Thoracic aorta (tissue), 2 donors: ENCODE measurements at places on chromosomes 1 and 21. TPM values are rescaled to one million over a fixed set of nuclear protein-coding genes. Genes with fewer than 3 reads are reported as not detected.

DNA sequence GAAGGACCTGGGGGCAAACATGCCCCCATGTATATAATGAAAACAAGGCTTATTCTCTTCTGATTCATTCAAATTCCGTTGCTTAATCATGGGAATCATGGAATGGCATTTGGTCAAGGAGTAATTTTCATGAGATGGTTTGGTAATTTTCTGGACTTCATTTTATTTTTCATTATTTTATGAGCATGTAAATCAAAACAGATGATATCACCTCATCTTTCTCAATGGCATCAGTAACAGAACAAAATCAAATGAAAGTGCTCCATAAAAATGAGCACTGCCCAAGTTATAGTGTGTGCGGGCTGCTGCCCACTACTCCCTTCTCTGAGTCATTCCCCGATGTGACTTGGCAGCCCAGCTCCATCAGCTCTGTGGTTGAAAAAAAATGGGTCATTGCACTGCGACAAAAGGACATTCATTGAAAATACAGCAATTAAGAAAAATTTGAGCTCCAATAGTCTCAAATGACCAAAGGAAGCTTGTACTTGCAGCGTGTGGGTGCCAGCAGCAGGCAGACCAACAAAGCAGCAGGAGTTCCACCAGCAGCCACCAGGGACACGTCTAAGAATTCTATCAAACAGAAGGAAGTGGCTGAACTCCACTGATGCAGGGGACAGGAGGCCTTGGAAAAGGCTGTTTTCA lies 84.3 kb upstream of the VAV3 start:
- DNase-seq: no peak

DNA sequence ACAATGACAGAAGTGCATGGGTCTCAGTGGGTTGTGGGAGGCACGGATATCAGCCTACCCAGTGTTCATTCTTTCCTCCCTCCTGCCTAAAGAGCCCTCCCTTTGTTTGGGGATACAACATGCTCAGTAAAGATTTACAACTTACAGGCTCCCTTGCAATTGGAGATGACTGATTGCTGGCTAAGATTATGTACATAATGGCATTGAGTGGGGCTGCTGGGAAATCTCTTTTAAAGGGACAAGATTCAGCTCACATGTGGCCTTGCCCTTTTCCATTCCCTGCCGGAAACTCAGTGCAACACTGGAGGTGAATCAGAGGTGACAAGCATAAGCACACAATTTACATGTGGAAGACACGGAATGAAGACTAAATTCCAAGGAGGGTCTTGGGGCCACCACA lies 83.7 kb upstream of the CHRM3 start:
- no peak for DNase-seq

CRNN gene
- total RNA-seq: not detected

C4BPA gene
- total RNA-seq: not detected

RGSL1 gene
- total RNA-seq: not detected
